NCI-H1105 (cell line): ENCODE measurements at places on chromosomes 11 and 22.

- no peak for DNase-seq
Observed at GRCh38 chr11:92552942-92553341, 328.3 kb downstream of the FAT3 start.

DNA sequence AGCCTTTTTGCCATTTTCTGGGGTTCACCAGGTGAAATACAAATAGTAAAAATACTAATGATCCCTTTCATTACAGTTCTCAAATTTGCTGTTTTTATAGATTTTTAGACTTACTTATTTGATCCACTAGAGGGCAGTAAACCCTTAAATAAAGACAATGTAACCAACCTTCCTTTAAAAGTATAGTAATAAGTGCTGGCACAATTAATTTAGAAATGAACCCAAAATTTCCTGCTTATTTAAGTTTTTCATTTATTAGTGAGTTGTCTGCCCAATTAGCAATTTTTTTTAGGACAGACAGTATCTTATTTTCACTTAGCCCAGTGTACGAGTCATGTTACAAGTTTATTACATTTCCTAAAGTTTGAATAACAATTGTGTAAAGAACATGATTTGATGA lies 4.7 kb downstream of the DDIAS start:
- DNase-seq, result peak; percentile 44

- no peak for DNase-seq
Observed at GRCh38 chr22:32411402-32411801, 645 bp downstream of the RTCB start.

DNA sequence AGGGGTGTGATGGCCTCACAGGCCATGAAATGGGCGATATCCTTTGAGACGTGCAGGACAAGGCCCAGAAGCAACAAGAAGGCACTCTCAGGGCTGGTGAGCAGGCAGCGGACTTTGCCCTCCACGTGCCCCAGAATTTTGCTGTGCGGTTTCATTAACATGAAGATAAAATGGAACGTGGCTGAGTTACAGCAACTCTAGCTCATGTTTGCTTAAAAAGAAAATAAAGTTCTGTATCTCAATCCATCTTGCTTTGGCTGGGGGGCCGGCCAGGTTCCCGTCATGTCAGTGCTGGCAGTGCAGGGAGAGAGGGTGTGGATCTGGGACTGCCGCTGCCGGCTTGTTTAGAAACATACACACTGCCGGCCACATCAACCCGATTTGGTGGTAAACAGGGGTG lies 370.1 kb downstream of the OPCML start:
- no peak for DNase-seq

DNA sequence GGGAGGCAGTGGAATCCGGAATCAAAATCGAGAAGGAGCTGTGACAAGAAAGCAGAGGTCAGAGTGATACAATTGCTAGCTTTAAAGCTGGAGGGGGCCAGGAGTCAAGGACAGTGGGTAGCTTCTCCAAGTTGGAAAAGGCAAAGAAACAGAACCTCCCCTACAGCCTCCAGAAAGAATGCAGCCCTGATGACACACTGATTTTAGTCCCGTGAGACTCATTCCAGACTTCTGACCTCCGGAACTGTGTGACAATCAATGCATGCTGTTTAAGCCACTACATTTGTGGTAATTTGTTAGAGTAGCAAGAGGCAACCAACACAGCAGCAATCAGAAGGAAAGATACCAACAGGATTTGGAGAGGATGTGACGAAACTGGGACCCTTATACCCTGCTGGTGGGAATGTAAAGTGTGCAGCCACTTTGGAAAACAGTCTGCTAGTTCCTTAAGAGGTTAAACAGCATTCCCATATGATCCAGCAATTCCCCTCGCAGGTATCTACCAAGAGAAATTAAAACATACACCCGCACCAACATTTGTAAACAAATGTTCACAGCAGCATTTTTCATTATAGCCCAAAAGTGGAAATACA lies 66.7 kb downstream of the DSCAML1 start:
- no peak for DNase-seq

DNA sequence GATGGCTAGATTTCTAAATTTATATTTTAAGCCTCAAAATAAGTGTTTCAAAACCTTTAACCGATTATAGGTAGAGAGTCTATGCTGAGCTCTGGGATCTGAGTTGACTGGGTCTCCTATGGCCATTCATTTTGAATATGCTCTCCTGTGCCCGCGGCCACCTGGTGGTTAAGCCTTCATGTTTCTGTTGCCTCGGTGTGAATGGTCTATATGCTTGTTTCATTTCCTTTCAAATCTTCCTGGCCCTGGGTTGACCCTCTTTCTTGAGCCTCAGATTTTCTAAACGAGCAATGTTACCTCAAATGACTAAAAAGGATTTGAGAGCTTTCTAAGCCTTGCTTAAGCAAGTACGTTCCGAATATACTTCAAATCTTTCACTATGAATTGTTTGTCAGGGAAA lies 789.4 kb upstream of the KIRREL3 start:
- peak; percentile 43 for DNase-seq

- DNase-seq, result no peak
Observed at GRCh38 chr11:79304599-79305212, 136.1 kb downstream of the TENM4 start.

DNA sequence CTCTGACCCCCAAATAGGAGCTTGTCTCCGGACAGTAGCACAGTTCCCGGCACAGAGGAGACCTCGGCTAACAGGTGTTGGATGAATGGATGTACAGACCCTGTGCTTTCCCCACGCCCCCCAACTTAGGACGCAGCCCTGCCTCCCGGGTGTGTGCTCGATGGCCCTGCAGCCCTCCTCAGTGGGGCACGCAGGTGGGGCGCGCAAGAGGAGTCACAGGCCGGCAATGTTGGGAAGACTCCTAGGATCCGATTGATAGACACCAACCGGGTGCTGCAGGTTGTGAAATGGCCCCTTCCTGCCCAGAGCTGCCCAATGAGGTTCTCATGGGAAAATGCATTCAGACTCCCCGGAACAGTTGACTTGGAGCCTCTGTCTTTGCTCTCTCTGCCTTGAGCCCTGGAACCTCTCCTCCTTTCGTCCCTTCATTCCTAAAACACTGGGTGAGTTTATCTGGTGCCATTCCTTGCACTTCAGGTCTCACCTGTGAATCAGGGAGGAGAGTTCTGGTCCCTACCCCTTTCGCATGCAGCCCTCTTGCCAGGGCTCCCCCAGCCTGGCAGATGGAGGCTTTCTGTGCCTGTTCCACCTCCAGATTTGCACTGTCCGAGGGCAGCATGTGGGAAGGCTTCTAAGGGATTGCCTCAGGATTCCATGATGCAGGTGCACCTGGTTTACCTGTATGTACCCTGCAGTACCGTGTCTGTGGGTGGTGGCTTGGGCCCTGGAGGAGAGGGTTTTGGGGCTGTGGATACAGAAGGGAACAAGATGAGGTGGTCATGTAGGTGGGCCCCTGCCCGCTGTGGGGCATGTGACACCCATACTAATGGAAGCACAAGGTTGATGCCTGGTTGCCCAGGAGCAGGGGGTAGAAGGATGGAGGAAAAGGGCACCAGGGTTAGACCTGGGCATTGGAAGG lies 1.2 kb downstream of the MICALL1 start:
- DNase-seq, result no peak

GRCh38 chr11:85756401-85757200 lies 54.3 kb downstream of the SYTL2 start:
- DNase-seq, result no peak

GRCh38 chr11:46280706-46281105 lies 3.2 kb downstream of the CREB3L1 start:
- DNase-seq, result no peak

GRCh38 chr11:1458340-1459218 lies 28.0 kb downstream of the MOB2 start:
- peak; percentile 82 for DNase-seq

GRCh38 chr11:80521592-80521991 lies 1080.8 kb upstream of the TENM4 start:
- no peak for DNase-seq

GRCh38 chr22:17368554-17369438 lies 464 bp upstream of the CECR2 start:
- peak; percentile 56 for DNase-seq

- DNase-seq, result no peak
Observed at GRCh38 chr11:85076535-85077330, 550.4 kb downstream of the DLG2 start.

DNA sequence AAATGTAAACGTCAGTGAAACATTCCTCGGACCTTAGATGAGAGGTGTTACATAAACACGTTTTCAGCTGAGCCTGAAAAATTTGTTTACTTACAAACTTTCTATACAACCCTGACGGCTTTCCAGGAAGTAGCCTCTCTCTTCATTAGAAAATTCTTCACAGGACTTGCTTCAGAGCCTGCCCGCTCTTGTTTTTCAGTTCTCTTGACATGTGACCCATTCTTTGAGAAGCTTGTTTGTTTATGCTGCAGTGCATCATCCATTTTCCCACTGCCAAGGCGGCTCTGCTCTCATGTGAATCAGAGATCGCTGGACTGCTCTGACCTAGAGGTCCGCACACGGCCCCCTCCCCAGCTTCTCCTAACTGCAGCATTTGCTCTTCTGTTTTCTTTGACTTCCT lies 47.9 kb upstream of the ARHGAP42 start:
- DNase-seq, result no peak

GRCh38 chr22:37862570-37863325 lies 13.5 kb downstream of the EIF3L start:
- no peak for DNase-seq

- DNase-seq, result no peak
Observed at GRCh38 chr11:63504933-63505586, 824 bp upstream of the LGALS12 start.

DNA sequence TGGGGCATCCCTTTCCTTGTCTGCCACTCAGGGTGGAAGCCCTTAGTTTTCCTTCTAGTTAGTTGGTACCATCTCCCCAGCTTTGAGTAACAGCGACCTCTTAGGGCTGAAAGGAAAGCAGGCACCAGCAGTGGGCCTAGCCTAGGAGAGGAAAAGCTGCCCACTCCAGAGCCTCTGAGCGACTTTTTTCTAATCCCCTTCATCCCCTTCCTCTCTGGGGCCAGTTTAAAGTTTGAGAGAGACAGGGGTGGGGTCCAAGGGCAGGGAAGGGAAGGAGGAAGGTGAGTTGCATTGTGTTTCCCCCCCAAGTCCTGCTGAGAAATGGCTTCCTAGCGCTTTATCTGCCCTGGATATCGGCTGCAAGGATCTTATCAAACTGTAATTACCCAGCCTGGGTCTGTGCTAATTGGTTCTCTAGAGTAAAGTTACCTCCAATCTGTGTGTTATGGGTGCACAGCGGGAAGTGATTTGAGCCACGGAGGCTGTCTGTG lies 573.9 kb upstream of the CADM1 start:
- DNase-seq, result no peak

DNA sequence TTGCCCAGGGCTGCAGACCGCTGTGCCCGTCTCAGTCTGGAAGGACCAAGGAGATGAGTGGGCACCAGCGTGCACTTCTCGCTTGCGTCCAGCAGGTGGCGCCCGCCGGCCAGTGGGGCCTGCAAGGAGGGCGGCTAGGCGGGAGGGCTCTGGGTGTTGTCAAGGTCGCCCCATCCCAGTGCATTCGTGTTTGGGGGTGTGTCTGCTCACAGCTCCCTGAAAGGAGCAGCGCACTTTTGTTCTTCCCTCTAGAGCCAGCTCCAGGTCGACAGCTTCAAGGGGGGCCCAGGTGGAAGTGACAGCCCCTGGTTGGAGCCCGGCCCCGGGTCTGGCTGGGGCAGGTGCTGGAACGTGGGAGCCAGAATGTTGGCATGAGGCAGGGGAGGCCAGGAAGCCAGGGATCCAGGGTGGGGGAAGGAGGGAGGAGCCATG lies 23.4 kb upstream of the MPPED1 start:
- peak; percentile 42 for DNase-seq

- DNase-seq, result no peak
Observed at GRCh38 chr22:50320671-50321325, 6.0 kb downstream of the DENND6B start.
